ENCODE measurements at places on chromosomes 7 and 10.

GRCh38 chr7:155131090-155131489, 61.0 kb downstream of the HTR5A start:
- no peak for DNase-seq

DNA sequence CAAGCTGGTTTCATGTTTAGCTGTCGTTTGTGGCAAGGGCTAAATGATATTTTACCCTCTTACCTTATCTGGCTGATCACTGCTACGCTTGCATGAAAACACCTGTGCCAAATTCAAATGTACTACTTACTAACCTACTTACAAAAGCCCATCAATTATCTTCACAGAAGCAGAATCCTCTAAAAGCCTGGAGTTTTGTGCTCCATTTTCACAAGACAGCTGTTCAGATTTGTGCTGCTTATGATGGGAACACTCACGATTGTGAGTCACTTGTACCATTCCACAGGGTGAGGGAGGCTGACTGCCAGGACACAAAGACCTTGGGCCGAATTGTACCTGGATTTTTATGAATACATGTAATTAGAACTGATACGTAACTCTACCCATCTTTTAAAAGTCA, 245.0 kb upstream of the NPY start:
- peak; percentile 91 for DNase-seq

GRCh38 chr7:139721417-139721816, 56.4 kb downstream of the HIPK2 start:
- no peak for DNase-seq

- no peak for DNase-seq
These were observed 158.1 kb upstream of the PITRM1 start for GRCh38 chr10:3330663-3331062.

DNA sequence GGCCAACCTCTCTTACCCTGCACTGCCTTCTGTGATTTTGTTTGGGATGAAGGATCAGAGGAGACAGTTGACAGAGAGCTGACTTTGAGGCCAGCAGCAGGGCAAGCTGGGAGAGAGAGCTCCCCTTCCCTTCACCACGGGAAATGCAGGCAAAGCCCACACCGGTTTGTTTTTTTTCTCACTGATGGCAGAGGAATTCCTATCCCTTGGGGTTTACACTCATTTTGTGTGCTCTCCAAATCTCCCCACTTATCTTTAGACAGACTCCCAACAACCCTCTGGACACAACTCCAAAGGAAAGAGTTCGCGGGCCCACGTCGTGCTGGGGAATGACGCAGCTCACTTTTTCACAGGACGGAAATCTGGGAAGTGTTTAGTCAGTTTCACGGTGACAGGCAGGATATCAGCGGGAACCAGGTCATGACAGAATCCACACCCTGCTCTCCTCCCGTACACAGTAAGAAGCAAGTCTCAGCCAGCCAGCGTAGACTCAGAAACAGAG, 68.3 kb upstream of the FAM171A1 start:
- no peak for DNase-seq

DNA sequence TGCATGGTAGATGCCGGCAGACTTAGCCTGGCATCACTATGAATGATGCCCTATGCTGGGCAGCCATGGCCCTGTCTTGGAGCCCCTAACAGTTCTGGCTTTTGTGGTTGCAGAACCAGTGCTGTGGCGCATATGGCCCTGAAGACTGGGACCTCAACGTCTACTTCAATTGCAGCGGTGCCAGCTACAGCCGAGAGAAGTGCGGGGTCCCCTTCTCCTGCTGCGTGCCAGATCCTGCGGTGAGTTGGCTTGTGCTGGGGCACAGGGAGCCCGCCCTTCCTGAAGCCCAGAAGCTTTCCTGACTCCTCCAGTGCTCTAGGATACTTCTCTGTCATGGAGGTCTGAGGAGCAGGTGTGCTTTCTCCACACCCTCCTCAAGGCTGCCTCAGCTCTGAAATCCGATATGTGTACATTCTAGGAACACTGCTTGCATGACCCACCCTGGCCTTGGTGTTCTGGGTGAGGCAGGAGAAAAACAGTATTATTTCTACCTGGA, 25.6 kb upstream of the SH2D4B start:
- DNase-seq: no peak

- DNase-seq: no peak
These were observed 13.0 kb upstream of the KCNIP2 start for GRCh38 chr10:101856626-101857025.

GRCh38 chr7:141370650-141371049, 180.6 kb upstream of the AGK start:
- no peak for DNase-seq

DNA sequence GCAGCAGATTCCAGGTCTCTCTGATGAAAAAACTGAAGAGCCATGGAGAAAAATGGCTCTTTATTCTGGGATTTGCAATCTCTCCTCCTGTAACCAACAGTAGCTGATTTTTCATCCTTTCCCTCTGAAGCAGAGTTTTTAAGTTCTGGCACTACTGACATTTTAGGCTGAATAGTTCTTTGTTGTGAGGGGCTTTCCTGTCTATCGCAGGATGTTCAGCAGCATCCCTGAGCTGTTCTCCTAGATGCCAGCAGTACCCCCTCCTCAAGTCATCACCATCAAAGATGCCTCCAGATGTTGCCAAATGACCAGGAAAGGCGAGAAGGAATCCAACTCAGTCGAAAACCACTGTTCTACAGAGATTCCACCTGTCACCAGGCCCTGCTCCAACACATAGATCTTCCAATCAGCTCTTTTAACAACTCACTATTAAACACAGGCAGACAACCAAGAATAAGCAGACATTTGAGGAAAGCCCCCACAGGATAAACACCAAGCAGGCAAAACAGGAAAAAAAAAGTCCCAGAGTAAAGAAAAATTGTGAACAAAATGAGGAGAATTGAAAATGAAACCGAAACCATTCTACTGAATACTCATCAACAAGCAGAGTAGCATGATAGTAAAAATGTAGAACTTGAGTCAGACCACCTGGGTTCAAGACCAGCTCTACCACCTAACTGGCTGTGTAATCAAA, 124.8 kb downstream of the MPP7 start:
- no peak for DNase-seq

GRCh38 chr10:30750971-30751677, 121.6 kb upstream of the LYZL2 start:
- DNase-seq: no peak

- no peak for DNase-seq
These were observed 178.8 kb upstream of the ITGB1 start for GRCh38 chr10:33136781-33137180.

GRCh38 chr7:4951903-4952636, 6.9 kb downstream of the MMD2 start:
- no peak for DNase-seq

GRCh38 chr10:48887982-48888381, 51.7 kb downstream of the LRRC18 start:
- no peak for DNase-seq

GRCh38 chr7:130904031-130904757, 170.2 kb upstream of the KLF14 start:
- DNase-seq: no peak

- no peak for DNase-seq
These were observed 625 bp downstream of the RP9 start for GRCh38 chr7:33108554-33109004.

- no peak for DNase-seq
These were observed 30.1 kb downstream of the C10orf90 start for GRCh38 chr10:126640401-126640800.

DNA sequence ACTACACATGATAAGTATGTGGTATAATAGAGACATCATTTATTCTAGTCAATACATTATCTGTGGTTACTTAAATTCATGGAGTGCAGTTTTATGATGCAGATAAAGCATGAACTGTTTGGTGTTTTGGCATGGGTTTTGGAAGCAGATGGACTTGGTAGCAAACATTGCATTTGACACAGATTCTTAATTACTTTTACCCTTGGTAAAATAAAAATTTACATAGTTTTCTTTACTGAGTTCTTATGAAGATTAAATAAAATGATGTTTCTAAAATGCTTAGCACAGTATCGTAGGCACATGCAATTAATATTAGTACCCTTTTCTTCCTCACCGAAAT, 92.0 kb downstream of the ABCA13 start:
- no peak for DNase-seq

DNA sequence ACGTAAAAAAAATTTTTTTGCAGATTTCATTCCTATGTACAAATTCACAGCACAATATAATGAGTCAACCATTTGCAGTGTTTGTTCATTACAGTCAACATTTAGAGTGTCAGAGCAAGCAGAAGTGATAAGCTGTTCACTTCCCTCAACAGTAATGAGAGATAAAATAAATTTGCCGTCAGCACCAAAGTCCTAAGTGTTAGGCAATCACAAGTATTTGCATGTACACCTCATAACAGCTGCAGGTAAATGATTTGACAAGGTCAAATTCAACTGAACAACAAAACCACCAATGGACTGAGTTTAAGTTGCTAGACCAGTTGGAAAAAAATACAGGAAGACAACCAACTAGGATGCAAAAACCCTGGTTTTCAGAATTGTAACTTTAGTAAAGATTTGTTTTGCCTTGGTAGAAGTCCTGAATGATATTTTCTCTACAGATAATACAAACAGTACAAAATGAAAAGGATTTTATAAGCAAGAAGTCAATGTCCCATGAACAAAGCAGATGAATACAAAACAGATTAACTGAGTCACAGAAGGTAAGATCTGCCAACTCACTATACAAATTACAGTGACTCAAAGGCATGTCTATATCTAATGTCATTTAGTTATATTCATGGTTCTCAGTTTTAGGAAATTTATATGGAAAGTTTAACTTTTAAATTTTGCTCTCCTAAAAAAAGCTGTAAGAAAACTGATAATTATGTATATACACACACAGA, 10.4 kb downstream of the RAPGEF5 start:
- DNase-seq: no peak

GRCh38 chr7:109898-110556, 82.3 kb upstream of the FAM20C start:
- no peak for DNase-seq

DNA sequence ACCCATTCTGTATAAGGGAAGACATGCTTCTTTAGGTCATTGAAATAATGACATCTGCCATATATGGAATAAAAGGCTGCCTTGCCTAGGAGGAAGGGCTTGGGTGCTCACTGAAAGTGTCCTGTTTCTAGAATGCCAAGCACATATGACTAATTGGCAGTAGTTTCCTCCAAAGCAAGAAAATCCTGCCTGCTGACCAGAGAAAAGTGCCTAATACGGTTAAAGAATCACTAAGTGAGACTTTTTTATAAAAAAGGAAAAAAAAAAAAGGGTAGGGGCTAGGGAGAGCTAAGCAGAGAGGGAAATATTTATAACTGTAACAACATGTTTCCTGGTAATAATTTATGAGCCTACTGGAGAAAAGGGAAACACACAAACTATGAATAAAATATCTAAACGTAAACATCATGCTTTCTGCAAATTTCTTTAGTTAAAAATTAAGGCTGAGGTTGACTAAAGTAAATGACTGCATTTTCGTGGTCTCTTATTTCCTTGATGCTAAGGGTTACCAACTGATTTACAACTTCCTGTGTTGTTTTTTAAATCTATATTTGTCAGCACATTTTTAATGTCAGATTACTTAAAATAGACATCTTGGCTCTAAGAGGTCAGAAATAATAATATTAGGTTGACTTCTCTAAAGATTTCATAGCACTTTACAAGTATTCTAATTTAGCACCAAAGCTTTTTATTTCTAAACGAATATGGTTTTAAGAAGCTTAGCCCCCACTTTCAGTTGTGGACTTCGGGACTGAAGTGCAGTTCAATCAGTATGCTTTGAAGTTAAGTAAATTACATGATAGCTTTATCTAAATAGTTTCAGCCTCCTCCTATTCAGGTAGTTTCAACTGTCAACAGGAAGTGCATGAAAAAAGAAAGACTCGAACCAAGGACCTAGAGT, 89.6 kb downstream of the CABCOCO1 start:
- no peak for DNase-seq

DNA sequence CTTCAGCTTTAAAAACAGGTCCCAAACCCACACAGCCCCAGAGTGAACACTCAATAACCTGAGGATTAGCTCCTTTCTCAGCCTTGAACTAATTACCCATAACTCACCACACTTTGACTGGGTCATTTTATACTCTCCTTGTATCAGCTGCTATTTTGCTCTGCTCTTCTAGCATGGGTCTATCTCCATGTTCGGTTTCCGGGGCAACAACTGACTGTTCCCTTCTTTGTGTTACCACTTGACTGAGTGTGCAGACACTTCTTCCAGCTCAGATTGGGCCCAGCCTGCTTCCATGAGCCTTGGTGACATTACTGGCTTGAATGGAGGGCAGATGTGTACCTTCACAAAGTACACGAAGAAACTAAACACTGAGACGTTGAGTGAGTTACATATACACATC, 31.5 kb upstream of the PRPS1L1 start:
- DNase-seq: no peak

DNA sequence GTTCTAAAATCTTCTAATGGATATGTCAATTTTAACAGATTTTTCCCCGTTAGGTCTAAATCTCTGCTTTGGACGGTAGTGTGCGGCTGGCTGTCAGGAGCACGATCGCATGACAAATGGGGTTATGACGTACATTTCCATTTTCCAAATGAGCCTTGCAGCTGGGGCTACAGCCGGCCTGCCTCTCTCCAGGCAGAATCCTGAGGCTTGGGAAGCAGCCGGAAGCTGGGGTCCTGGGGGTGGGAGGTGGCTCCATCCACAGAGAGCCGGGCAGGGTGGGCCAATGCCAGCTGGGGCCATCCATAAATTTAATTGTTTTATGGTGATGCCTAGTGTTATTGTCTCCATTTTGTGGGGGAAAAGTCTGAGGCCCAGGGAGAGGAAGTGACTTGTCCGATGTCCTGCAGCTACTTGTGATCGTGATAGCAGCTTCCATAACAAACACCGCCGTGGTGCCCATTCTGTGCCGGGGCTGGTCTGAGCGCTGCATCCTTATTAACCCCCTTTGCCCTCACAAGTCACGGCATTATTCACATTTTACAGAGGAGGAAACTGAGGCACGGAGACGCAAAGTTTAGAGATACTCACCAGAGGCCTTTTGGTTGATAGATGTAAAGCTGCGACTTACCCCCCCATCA, 53.0 kb upstream of the EBF3 start:
- no peak for DNase-seq

DNA sequence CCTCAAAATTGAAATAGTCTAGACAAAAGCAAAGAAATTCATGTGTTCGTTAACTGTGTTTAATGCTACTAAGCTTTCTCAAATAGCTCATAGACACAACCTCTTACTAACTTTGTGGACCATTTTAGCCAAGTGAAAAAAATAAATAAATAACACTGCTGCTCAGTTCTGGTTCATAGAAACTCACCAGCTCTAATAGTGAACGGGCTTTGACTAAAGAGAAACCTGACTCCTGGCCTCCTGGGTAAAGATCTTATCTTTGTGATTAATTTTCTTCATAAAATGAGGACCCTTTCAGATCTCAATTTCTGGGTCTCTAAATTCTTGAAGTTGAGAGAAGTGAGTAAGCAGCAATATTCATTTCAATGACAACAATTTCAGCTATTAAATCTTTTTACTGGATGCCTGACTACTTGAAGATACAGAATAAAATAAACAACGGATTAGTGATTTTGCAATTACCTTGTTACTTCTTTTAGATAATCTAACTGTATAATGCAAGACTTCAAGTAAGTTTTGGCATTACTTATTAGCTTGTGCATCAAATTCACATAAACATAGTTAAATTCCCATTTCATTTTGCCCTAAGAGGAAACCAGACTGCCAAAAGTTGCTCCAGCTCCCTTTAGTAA, 3.1 kb downstream of the CADPS2 start:
- no peak for DNase-seq
